Activated naive CD4-positive, alpha-beta T cell treated with anti-CD3 and anti-CD28 coated beads, Interleukin-2, amount 10 ng/mL, durations not matched to agents 5 hours and 36 hours (primary cell): ENCODE measurements at places on chromosomes 2 and 18. TPM values are rescaled to one million over a fixed set of nuclear protein-coding genes. Genes with fewer than 3 reads are reported as not detected.

The DNAH7 gene
- total RNA-seq, result not detected

The DPP10 gene
- not detected for total RNA-seq

The TCF23 gene
- not detected for total RNA-seq

The SCYGR4 gene
- not detected for total RNA-seq

The LONRF2 gene
- not detected for total RNA-seq

The ANKRD36B gene
- 50.6 TPM for total RNA-seq

The ZNF804A gene
- not detected for total RNA-seq

The UCN gene
- total RNA-seq, result 3.4 TPM

The CDCA7 gene
- 77.9 TPM for total RNA-seq

The APLF gene
- 3.3 TPM for total RNA-seq

The CDK5R2 gene
- not detected for total RNA-seq

The SLC19A3 gene
- total RNA-seq, result not detected
